ENCODE measurements at places on chromosomes 7 and 10. TPM values are rescaled to one million over a fixed set of nuclear protein-coding genes. Genes with fewer than 3 reads are reported as not detected.

SPRN gene
- not detected for total RNA-seq

SLC26A4 gene
- total RNA-seq, result 0.27 TPM

CAV2 gene
- 12.4 TPM for total RNA-seq

- no peak overlapping the region for H3K27ac ChIP-seq
- no peaks in the 10 kb centered on the region for H3K27me3 ChIP-seq
- H3K4me3 ChIP-seq, result no peak overlapping the region
Observed at GRCh38 chr10:23448802-23449570, 10.1 kb downstream of the OTUD1 start.

DNA sequence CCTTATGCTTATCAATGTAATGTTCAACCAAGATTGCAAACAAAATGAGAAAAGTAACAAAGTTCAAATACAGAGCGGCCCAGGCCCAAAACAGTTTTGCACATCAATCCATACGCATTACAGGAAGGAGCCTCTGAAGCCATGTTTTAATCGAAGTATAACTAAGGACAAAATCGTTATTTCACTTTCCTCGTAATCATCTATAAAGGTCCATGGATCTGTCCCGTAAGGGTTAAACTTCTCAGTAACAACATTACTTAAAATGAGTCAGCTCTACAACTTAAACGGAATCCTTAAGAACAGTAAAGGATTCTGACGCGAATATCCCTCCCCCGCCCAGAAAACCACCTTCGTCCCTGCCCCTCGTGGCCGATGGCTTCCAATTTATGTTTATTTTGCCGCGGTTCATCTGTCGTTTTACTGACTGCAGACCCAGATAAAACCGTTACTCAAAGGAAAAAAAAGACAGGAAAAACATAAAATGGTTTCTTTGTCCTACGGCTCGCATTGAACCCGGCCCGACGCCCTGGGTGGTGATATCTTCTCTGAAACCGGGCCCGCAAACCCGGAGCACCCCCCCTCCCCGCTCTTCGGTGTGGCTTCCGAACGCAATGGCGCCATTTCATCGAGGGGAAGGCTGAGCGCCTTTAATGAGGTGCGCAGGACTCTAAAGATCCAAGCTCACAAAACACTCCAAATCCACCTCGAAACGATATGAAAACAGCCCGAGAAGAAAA is 1.1 kb downstream of the HNRNPA2B1 start:
- peak; percentile 78 for DNase-seq
- no peaks in the 10 kb centered on the region for H3K27me3 ChIP-seq
- peaks cover 3% of the 10 kb centered on the region for H3K4me1 ChIP-seq
- peak overlapping the region; percentile 85 for H3K4me3 ChIP-seq
- peaks cover 33% of the 10 kb centered on the region for H3K36me3 ChIP-seq
- peak overlapping the region; percentile 100 for H3K27ac ChIP-seq

DNA sequence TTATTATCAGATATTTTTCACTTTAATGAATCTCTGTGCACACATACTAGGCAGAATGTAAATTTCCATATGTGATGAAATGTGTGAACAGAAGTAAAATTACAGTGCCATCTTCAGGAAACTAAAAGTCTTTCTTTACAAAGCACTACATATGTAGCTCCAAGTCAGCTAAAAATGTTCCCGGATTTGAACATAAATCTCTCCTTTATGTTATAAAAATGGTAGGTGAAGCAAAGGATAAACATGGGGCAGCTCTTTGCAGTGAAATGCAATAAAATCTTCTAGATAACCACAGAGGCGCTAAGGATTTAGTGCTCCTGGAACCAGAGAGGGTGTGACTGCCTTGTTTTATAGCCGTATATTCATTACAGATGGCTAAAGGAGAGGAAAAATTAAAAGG is 104.9 kb upstream of the C7orf33 start:
- H3K36me3 ChIP-seq, result no peaks in the 10 kb centered on the region
- peaks cover 8% of the 10 kb centered on the region for H3K4me1 ChIP-seq
- DNase-seq, result no peak
- H3K27ac ChIP-seq, result no peak overlapping the region
- no peaks in the 10 kb centered on the region for H3K27me3 ChIP-seq

DNA sequence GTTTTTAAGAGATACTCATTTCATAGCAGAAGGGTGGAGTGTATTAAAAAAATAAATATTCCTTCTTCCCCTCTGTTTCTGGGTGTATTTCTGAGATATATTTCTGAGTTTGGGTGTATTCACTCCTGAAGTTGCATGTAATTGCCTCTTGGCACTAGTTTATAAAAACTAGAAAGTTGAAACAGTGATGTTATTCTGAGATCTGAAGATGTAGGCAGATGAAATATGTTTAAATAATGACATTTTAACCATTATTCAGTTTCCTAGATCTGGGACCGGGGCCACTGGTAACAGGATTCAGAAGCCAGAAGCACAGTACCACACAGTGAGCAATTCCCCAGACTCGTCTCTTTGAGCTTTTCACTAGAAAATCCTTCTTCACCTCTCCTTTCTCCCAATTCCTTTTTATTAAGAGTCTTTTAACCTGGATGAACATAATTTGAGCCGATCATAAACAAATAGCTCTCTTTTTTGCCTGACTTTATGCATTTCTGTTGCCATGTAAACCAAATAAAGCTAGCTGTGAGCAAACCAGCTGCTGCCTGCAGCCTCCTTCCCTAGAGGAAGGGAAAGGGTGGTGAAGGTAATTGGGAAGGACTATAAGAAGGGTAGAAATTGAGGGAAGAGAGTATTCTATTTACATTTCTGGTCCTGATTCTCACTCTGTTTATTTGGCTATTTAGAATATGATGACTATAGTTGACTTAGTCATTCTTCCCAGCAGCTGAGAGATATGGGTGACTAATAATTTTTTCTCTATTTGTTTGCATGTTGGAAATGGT is 101.8 kb upstream of the STRIP2 start:
- no peak for DNase-seq
- no peak overlapping the region for H3K27ac ChIP-seq
- H3K27me3 ChIP-seq, result no peaks in the 10 kb centered on the region
- H3K4me1 ChIP-seq, result no peaks in the 10 kb centered on the region
- H3K4me3 ChIP-seq, result no peak overlapping the region

DNA sequence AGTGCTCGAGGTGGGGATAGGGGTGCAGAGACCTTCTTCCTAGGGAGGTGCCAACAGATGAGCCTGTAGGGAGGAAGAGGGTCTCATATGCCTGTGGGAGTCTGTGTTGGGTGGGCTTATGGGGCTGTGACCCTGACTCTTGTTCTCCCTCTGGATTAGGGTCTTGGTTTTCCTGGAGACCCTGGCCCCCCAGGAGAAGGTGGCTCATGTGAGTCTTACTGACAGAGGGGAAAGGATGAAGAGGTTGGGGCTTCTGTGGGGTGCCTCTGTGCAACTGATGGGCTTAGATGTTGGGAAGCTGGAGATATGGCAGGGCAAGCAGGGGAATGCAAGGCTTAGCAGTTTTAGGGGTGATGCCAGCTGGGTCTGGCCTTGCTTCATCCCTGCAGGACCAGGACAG is 20.2 kb upstream of the VOPP1 start:
- no peak overlapping the region for H3K4me3 ChIP-seq
- H3K27me3 ChIP-seq, result no peaks in the 10 kb centered on the region
- DNase-seq, result no peak
- no peak overlapping the region for H3K27ac ChIP-seq
- no peaks in the 10 kb centered on the region for H3K4me1 ChIP-seq

DNA sequence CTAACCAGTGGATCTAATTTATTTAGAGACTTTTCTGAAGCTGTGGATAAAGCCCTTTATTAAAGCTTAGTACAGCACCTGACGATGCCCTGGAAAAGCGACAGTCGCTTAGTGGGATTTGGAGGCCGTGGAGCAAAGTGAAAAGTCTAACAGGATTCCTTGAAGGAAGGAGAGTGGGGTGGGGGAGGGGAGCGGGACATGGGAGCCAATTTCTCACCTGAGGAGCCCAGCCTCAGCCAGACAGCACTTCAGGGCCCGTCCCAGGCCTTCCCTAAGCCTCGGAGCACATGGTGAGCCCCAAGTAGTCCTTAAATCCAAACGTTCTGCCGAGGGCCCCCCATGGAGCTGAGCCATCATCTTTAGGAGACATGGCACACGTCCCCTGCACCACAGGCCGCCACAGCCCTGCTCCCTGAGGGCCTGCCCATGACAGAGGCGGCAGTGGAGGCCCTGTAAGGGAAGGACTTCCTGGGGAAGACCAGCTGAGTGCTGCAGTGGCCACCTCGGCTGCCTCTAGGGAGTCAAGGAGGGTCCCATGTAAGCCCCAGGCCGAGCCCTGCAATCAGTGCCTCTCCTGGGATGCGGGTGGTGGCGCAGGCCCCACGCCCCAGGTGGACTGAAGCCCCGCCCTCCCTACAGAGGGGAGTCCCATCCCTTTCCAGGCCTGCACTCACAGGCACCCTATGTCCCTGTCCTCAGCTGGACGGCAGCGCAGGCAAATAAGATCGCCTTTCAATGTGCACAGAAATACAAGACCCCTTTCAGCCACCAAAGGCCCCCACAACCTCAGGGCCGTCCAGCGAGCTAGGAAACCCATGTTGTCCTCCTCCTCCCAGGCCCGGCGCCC is 187.0 kb downstream of the MAD1L1 start:
- H3K4me1 ChIP-seq, result no peaks in the 10 kb centered on the region
- H3K36me3 ChIP-seq, result no peaks in the 10 kb centered on the region
- no peaks in the 10 kb centered on the region for H3K27me3 ChIP-seq
- H3K4me3 ChIP-seq, result no peak overlapping the region

DNA sequence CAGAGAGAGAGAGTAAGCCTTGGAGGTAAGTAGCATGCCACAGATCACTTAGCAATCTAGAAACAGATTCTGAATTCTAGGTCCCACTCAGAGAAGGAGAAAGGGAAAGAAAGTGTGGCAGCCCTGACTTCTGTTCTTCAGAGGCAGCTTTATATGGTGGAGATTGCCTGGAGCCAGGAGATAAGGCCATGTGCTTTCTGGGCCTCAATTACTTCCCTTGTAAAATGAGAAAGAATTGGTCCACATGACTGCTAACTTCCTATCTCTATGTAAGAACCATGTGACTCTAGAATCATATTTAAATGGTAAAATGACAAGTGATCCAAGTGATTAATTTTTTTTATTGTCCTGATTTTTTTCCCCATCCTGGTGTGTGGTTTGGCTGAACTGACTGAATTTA is 64.1 kb downstream of the HHEX start:
- H3K27ac ChIP-seq, result no peak overlapping the region
- no peaks in the 10 kb centered on the region for H3K36me3 ChIP-seq
- no peak overlapping the region for H3K4me3 ChIP-seq

DNA sequence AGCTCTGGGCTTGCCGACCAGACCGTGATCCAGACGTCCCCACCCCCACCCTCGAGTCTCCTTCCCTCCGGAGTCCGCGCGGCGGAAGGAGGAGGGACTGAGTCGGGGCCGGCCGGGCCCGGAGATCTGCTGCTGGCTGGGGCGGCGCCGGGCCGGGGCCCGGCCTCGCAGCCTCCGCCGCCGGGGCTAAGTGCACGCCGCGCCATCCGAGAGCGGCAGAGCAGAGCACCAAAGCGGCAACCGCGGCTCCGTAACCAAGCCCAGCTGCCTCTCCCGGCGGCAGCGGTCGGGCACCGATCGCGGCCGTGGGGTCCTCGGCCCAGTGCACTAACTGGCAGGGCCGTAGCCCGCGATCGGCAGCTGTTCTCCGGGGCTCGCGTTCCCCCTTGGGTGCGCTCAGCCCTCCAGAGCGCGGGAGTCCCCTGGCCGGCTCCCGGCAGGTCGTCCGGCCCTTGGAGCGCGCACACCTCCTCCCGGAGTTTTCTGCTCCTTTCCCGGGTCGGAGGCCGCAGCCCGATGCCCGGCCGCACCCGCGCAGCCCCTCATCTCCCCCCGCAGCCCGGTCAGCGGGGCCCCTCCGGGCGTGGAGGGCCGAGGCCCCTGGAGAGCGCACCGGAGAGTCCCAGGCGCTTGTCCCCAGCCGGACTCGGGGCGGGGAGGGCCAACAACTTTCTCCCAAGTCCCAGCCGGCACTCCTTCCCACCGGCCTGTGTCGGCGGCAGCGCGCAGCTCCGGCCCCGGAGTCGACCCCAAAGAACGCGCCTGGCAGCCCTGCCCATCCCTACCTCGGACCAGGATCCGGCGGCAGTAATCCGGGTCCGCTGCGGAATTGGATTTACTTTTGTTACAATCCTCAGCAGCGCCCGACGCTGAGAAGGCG is 799 bp downstream of the VAX1 start:
- H3K27ac ChIP-seq, result no peak overlapping the region
- H3K4me3 ChIP-seq, result peak overlapping the region; percentile 41
- no peak for DNase-seq
- H3K4me1 ChIP-seq, result no peaks in the 10 kb centered on the region

DNA sequence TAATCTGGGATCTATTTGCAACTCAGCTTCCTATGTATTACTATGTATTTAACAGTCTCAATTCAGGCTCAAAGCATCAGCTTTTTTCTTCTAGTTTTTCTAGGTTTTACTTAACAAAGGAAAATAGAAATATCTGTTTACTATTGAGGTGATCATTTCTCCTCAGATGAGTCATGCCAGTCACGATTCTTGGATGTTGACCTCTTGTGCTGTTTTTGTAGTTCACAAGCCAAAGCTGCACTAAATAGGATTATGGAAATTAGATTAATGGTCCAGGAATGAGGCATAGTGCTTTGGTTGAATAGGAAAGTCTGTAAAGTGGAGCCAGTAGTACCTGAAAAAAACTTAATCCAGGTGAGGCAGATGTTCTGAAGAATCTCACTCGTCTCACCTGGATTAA is 198.3 kb upstream of the KAT6B start:
- no peak for DNase-seq
- no peak overlapping the region for H3K4me3 ChIP-seq
- no peaks in the 10 kb centered on the region for H3K36me3 ChIP-seq
- H3K27ac ChIP-seq, result no peak overlapping the region
- H3K27me3 ChIP-seq, result no peaks in the 10 kb centered on the region

GRCh38 chr10:114618722-114619121 is 39.4 kb downstream of the ABLIM1 start:
- H3K4me1 ChIP-seq, result peaks cover 4% of the 10 kb centered on the region
- H3K4me3 ChIP-seq, result no peak overlapping the region
- DNase-seq, result no peak
- no peaks in the 10 kb centered on the region for H3K36me3 ChIP-seq
- H3K27ac ChIP-seq, result no peak overlapping the region

DNA sequence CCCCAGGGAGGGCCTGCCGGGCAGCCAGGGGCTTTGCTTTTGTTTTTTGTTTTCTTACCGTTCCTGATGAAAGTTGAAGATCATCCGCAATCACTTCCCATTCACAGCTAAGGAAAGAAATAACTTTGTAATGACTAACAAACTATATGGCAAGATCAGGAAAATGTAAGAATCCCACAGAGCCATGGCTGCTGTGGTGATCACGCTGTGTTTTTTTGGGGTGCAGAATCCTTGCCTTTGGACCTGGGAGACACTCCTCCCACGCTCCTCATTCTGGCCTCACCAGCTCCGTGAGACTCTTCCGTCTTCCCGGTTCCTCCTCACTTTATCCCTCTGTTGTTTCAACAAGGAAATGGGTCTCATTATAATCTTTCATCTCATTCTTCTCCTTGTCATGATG is 443.0 kb upstream of the MGMT start:
- no peaks in the 10 kb centered on the region for H3K36me3 ChIP-seq
- no peaks in the 10 kb centered on the region for H3K27me3 ChIP-seq
- no peak overlapping the region for H3K27ac ChIP-seq

- H3K27ac ChIP-seq, result no peak overlapping the region
- H3K4me3 ChIP-seq, result no peak overlapping the region
- H3K27me3 ChIP-seq, result no peaks in the 10 kb centered on the region
- DNase-seq, result no peak
Observed at GRCh38 chr7:4103352-4104091, 578.6 kb upstream of the FOXK1 start.

- DNase-seq, result no peak
- no peak overlapping the region for H3K27ac ChIP-seq
- no peaks in the 10 kb centered on the region for H3K27me3 ChIP-seq
- H3K36me3 ChIP-seq, result no peaks in the 10 kb centered on the region
Observed at GRCh38 chr7:6234384-6234783, 38.0 kb downstream of the CYTH3 start.
